Foreskin keratinocyte (primary cell): ENCODE measurements at places on chromosomes 7 and 10. TPM values are rescaled to one million over a fixed set of nuclear protein-coding genes. Genes with fewer than 3 reads are reported as not detected.
A peak's percentile ranks its signal among the peaks of the same experiment; 100 is the strongest.

DNA sequence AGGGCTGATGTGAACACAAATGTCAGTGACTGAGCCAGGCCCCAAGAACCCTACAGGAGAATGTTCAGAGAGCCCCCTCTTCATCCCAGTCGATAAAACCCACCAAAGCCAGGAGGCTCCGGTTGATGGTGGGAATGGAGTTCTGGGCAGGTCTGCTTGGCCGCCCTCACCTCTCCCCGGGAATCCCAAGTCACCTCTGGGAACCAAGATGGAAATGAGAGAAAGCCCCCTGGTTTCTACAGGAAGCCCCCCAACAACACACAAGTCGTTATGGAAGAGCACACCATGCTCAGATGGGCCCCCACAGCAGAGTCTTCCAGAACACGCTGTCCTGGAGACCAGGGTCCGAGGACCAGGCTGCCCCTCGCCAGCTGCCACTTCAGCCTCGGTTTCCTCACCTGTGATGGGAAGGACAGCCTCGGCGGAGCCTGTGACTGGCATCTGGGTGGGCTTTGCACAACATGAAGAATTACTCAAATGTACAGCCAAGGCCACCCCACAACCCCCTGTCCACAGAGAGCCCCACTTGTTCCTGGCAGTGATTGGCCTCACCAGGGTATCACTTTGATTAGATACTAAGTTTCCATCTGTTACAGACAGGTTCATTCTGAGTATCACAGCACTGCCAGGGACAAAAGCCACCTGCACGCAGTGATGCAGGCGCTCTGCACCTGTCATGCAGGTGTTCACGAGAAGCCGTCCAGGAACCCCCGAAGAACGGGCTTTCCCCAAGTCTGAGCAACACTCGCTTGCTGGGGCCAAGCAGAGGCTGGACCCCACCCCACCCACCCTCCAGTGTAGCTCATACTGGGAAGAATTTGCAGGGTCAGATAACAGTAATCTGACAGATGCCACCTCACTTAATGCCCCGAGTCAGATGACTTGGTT is 57.6 kb downstream of the MKI67 start:
- DNase-seq = no peak

DNA sequence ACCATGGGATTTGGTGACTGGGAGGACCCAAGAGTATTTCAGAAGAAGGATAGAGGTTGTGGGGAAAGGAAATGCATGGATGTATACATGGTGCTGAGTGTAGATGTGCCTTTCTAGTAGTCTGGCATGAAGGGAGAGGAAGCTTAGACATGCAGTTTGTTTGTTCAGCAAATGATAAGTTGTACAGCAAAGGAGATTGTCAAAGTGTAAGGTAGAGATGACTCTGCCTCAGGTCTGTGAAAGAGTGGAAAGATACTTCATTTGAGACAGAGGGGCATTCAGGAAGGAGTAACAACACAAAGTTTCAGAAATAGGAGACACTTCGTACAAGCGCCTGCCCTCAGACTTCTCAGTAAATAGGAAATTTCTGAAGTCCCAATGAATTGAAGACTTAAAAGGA is 152.3 kb downstream of the CELF2 start:
- DNase-seq = no peak

- DNase-seq = no peak
Measured at GRCh38 chr7:151212626-151213025, 2.3 kb upstream of the H2BK1 start.

DNA sequence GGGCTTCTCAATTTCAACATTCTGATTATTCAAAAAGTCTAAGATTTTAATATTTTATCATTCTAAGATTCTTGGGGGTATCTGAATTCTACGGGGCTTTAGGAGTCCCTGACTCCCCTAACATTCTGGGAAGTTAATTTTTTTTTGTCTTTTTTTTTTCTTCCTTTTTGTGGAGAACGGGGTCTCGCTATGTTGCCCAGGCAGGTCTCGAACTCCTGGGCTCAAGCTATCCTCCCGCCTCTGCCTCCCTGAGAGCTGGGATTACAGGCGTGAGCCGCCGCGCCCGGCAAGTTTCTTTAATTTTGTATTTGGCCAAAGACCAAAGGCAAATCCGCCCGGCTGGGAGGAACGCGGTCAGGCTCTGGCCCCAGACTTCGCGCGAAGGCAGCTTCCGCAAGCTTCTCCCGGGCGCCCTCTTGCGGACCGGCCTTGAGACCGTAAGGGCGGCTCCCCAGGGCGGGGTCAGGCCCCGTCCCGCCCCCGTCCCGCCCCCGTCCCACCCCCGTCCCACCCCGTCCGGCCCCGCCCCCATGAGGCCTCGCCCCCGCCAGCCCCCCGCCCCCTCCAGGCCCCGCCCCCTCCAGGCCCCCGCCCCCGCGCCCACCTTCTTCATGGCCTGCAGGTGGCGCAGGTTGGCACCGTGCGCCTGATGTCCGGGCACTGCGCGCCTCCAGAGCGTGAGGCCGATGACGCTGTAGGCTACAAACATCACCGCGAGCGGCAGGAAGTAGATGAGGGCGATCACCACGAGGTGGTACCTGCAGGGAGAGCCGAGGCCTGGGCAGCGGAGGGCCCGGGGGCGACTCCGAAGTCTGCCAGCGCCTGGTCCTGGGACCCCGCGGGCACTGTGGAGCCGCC is 8.2 kb downstream of the TACR2 start:
- peak; percentile 60 for DNase-seq

- peak; percentile 82 for DNase-seq
Measured at GRCh38 chr7:143331179-143331801, 15.4 kb downstream of the CLCN1 start.

DNA sequence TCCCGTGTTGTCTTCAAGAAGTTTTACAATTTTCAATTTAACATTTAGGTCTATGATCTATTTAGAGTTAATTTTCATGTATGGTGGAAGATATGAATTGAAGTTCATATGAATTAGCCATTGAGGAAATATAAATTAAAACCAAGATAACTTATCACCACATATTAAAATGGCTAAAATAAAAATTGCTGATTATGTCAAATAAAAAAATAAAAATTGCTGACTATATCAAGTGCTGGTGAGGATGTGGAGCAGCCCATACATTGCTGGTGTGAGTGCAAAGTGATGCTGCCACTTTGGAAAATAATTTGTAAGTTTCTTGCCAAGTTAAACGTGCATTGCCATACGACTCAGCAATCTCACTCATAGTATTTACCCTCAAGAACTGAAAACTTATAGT is 44.6 kb upstream of the AHR start:
- no peak for DNase-seq

The HK1 gene
- 57.8 and 79.6 TPM in 2 replicates for polyA plus RNA-seq

- DNase-seq = no peak
Measured at GRCh38 chr7:152872061-152872744, 112.7 kb downstream of the ACTR3B start.

- DNase-seq = no peak
Measured at GRCh38 chr10:114278884-114279191, 39.8 kb downstream of the VWA2 start.
